ENCODE measurements at places on chromosomes 5 and 9.

DNA sequence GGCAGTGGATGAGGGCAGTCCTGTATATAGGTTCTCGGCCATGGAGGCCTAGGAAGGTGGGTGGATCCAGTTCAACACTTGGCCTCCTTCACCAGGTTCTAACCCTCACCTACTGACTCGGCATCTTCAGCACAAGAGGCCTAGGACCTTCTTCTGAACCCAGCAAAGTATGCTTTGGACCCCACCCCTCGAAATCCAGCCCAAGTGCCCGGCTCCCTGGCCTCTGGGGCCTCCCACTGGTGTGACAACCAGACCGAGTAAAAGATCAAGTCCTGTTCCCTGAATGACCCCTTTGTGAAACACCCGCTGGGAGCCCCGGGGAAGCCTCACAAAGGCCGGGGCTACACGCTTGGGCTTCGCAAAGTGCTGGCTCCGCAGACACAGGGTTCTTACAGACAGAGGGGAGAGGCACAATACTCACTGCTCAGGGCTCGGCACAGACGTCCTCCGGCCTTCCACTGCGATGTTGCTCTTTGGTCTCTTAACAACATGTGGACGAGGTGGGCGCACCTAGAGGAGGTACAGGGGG is 47.0 kb downstream of the CRB2 start:
- DNase-seq, result no peak

GRCh38 chr5:110817459-110817858 is 78.7 kb downstream of the SLC25A46 start:
- no peak for DNase-seq

DNA sequence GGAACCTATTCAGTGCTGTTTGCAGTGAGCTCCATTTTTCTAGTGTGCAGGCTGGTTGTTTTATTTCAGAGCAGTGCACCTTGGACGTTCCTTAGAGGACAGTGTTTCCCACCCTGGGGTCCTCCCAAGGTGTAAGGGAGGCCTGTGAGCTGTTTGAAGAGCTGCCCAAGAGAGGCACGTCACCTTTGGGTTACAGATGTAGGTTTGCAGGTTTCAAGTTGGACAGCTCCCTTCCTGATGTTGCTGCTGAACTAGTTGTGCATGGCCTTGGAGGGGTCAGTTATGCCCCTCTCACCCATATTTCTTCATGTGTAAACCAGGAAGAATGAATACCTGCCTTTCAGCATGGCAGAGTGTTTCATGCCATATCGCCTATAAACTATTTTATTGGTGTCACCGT is 34.7 kb upstream of the POMT1 start:
- DNase-seq, result no peak

DNA sequence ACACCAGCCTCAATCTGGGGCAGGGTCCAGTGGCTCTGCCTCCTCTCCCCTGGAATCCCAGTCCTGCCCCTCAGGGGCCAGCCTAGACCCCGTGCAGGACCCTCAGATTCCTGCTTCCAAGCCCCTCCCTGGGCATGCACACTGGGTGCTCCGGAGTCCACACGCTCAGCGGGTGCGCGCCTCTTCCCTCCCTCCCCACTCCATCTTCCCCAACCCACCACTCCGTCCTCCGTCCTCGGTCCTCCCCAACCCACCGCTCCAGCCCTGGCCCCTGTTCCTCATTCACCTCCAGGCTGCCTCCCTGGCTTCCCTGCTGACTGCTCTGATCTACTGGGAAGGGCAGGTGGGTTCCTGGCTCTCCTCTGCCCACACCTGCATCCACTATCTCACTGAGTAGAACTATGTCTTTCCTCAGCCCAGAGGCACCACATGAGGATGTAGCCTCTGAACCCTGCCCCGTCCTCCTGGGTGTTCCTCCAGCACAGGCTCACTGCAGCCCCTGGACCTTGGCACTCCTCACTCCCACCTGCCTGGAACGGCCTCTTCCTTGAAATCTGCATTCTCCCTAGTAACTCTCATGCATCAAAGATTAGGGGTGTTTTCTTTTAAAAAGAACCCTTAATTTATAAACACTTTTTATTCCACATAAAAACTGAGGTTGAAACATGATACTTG is 92.8 kb downstream of the CAMSAP1 start:
- DNase-seq, result no peak

GRCh38 chr9:122797316-122798063 is 2.4 kb upstream of the OR1K1 start:
- no peak for DNase-seq

DNA sequence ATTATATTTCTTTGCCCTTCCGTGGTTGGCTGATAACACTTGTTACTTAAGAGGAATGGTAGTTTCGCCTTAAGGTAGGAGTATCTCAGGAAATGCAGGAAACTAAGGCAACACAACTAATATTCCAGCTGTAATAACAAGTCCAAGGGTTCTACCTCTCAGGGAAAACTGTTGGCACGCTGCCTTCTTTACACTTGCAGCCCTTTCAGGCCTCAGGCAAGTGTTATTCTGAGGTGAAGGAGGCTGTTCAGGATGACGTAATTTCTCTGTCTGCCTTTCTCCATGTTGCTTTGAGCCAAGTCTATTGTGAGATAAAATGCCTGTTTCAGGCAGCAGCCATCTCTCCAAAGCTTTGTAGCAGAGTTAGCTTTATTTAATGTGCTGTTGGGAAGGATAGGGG is 38.0 kb downstream of the VCAN start:
- DNase-seq, result no peak

- no peak for DNase-seq
These were observed 46.1 kb downstream of the PIK3R1 start for GRCh38 chr5:68261569-68262065.
